SW480 (cell line): ENCODE measurements at places on chromosomes 6 and 20.

DNA sequence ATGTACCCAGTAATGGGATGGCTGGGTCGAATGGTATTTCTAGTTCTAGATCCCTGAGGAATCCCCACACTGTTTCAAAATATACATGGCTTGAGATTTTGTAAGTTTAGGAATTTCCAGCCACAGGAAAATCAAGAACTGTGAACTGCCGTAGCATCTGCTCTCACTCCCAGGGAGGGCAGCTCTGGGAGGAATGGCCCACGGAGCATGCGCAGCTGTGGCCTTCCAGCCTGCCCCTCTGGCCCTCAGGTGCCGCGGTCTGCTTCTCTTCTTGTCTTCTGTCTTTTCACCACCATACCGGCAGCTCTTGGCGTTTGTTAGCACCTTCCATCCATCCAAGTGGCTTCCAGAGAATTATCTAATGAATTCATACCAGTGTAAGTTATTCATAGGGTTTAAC, 19.9 kb upstream of the EXOC2 start:
- no peak for DNase-seq

DNA sequence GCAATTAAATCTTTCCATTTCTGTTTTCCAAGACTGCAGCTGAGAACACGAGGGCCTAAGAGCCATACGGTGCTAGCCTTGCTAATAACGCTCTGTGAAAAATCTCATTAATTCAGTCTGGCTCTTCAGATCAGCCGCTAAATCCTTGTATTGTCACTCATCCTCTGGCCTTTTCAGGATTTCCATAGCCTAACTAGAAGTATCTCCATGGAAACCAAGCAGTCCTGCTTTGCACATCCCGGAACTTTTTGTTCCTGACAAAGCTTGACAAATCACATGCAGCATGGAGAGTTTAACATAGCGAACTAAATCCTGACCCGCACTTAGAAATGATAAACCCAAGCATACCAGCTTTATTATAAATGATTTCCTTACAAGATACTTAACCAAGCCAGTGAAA, 383.7 kb downstream of the CD83 start:
- no peak for DNase-seq

DNA sequence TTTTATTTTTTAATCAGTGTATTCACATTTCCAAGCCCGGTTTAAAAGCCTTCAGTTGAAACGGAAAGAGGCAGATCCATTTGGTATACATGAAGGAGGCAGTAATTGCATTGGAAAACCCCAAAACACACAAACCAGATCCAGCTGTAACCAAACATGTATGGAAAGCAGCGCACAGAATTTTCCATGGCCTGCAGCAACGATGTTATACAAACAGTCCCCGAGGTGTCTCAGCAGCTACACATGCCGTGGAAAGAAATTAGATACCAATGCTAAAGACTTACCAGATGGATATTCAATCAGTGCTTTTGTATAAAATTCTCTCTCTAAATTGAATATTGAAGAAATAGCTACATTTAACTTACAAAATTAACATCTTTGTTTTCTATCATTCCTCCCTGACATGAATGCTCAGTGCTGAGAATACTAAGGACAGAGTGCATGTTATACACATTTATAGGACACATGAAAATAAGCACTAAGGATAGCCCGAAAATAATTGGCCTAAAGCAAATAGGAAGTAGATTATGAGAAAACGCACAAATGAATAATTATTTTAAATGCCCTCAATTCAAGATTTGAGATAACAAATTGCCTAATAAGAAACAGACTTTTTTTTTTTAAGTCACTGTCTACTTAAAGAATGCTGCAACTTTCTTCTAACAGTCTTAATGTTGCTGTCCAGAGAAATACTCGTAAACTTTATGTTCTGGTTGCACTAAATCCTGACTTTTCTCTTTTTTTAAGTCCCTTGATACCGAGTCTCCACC, 713.1 kb downstream of the HDGFL1 start:
- DNase-seq, result no peak

GRCh38 chr20:60092729-60093128, 134.5 kb downstream of the CDH26 start:
- DNase-seq, result no peak

- no peak for DNase-seq
These were observed 475.2 kb upstream of the MARCKS start for GRCh38 chr6:113381959-113382358.

GRCh38 chr6:158457616-158458278, 102.1 kb upstream of the TMEM181 start:
- DNase-seq, result no peak

DNA sequence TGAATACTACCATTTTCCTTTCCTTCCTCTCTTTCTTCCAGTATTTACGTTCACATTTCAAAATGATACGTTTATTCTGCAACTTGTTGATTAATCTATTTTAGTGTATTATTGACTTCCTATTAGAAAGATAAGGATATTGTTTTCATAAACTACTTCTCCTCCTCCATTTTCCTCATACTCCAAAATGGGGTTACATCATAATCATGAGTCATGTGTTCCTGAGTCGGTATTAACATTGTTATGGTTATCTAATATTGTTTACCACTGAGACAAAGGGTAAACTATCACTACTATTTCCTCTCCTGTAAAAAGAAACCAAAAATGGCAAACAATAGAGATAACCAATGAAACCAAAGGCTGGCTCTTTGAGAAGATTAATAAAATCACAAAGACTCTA, 126.5 kb upstream of the CDYL start:
- no peak for DNase-seq

DNA sequence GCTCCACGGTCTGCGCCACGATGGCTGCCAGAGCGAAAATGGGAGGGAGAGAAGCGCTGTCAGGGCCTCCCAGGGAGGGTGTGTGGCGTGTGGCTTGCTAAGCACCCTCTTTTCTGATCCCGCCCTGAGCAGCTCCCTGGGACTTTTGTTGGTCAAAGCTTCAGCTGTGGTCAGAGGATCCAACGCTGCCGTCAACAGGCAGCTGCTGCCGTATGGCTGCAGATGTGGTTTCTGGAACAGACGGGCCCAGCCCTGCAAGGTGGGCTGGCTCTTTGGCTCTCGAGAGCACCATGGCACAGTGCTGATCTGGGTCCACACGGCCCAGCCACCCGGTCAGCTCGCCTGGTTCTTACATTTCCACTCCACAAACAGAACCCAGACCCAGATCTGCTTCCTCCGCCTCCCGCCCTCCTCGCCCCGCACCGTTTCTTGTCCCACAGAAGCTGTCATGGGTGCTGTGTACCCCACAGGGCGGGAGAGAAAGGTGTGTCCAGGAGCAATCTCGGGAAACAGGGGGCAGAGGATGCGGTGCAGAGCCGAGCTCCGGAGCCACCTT, 86.0 kb upstream of the BHLHE23 start:
- peak; percentile 73 for DNase-seq

GRCh38 chr20:34271956-34272355, 30.7 kb downstream of the ASIP start:
- no peak for DNase-seq

DNA sequence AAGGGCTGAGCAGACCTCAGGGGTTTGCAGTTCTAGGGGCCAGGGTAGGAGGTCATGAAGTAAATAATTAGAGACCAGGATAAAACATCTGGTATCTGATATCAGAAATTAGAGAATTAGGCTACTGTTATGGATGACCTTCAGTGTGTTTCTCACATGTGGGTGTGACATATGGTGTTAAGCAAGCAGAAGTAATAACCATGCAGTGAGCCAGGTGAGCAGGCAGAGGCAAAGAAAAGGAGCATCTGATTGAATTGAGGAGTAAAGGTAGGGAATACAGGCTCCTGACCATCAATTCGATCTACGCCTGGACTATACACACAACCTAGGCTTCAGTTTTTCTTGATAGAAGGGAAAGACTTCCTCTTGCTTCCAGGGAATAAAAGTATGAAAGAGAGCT, 34.7 kb upstream of the MAP3K7 start:
- DNase-seq, result no peak

DNA sequence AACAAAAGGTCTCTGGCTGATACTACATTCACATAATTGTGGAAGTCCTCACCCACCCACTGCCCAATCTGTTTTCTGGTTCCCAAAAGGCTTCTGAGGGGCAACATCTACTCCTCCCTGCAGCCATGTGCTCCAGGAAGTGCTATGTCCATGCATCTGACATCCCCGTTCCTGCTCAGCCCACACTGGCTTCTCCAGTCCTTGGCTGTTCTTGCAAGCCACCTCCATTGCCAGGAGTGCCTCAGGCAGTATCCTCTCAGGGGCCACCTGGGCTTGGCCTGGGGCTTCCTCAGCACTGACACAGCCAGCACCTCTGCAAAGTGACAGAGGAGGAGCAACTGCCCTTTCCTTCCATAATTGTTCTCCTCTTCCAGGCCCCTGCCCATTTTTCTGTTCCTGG, 18.3 kb downstream of the ARHGAP18 start:
- DNase-seq, result no peak

DNA sequence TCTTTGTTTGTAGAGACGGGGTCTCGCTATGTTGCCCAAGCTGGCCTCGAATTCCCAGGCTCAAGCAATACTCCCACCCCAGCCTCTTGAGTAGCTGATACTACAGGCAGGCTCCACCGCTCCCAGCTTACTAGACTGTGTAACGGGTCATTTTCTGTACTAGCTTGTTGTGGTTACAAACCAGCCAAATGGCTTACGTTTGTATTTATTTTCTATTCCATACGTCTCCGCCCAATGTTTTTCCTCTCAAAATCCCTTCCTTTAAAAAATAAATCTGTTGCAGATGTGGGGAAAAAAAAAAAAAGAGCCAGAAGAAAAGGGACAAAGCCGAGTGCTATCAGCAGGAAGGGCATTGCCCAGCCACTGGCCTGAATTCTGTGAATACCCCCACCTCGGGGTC, 41.6 kb downstream of the PRND start:
- no peak for DNase-seq

GRCh38 chr6:9523462-9523861, 891.4 kb downstream of the TFAP2A start:
- no peak for DNase-seq

DNA sequence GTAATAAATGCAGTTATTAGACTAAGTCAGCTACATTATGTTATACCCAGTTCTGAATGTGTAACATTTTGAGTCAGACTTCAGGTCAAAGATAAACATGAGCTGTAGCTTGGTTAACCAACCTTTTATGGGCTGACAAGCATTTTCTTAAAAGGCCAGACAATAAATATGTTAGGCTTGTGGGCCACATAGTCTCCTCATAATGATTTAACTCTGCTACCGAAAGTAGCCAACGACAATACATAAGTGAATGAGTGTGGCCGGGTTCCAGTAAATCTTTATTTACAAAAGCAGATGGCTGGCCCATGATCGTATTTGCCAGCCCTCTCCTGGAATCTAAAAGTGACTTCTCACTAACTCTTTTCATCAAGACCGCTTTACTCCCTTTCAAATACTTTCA, 49.9 kb downstream of the ATG5 start:
- no peak for DNase-seq

GRCh38 chr6:158628542-158628941, 16.0 kb downstream of the DYNLT1 start:
- no peak for DNase-seq

DNA sequence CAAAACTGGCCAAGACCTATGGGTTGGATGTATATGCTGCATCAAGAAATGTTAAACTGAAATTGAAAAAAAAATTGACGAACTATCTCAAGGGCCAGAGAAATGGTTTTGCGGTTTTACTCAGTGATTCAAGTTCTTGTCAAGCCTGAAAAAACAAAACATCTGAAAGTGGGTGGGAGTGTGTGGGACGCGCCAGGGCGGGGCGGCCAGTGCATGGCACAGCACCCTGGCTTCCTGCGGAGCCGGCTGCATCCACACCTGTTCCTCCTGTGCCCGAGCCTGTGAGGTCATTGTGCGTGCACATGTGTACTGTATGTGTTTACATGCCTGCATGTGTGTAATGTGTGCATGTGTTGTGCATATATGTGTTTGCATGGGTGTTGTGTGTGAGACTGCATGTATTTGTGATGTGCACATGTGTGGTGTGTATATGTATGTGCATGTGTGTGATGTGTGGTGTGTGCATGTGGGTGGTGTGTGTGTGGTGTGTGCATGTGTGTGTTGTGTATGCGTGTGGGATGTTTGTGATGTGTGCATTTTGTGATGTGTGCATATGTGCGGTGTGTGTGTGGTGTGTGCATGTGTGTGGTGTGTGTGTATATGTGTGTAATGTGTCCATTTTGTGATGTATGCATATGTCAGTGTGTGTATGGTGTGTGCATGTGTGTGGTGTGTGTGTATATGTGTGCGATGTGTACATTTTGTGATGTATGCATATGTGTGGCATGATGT, 59.8 kb downstream of the CDH4 start:
- peak; percentile 86 for DNase-seq

DNA sequence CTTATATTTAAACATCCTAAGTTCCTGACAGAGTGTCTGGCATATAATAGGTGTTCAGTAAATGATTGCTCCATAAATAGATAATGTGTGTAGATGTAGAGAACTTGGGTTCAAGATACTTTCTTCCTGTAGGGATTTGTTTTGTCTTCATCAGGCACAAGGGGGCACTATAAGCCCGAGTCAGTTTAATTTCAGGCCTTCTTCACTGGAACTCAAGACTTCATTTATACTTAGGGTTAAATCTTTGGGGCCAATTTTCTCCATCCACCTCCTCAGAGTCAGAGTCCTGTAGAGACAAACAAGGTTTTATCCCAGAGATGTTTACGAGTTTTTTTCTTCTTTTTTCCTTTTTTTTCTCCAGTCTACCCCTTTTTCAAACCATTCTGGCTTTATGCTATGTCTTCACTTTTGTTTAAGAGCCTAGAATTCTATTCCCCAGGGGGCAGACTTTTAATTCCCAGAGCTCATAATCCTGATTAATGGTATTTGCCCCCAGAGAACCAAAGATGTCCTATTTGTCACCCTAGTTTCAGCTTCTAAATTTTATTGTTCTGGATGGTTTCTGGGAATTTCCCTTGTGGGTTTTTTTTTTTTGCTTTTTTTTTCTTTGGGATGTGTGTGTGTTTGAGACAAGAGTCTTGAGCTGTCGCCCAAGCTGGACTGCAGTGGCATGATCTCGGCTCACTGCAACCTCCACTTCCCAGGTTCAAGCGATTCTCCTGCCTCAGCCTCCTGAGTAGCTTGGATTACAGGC, 88.4 kb downstream of the HFE start:
- DNase-seq, result no peak

DNA sequence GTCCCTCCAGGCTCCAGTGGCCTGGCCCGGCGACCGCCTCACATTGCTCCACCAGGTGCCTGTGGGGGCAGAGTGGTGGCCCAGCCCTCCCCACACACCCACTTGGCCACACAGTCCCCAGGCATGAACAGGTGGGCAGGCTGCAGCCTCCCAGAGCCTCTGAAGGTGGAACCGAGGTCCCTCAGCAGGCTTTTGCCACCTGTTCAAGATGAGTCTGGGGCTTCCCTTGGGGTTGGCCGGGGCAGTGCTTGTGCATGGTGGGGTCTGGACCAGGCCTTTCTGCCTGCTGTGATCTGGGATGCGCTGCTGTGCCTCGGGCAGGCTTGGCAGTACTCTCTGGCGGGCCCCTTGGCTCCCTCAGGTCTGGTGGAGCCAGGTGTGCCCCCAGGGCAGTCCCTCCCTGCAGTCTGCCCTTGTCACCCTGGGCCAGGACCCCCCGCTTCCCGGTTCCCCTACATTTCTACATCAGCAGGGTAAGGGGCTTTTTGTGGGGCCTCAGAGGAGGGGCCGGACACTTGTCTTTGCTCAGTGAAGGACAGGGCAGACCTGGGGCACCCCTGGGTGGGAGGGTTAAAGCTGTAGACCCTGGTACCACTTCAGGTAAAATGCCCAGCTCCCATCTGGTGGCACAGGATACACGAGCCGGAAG, 2.7 kb upstream of the COL9A3 start:
- DNase-seq, result no peak
